ENCODE measurements at places on chromosomes 3 and 15.

- no peak for DNase-seq
Observed at GRCh38 chr15:96123630-96124187, 206.8 kb upstream of the NR2F2 start.

DNA sequence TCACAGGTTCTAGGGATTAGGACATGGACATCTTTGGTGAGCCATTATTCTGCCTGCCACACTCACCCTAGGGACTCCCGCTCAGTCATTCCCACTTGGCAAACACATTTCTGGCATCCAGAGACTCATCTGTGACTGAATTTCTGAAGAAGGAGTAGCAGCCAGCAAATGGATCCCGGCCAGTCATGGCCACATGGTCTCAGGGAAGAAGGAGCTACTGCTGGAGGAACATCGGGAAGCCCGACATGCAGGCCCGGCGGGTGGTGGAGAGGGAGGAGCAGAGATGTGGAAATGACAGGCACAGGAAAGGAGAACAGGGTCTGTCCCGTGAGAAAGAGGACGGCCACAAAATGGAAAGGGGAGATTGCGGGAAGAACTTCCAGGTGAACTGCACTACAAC lies 65.4 kb downstream of the SEMA5B start:
- DNase-seq = no peak

DNA sequence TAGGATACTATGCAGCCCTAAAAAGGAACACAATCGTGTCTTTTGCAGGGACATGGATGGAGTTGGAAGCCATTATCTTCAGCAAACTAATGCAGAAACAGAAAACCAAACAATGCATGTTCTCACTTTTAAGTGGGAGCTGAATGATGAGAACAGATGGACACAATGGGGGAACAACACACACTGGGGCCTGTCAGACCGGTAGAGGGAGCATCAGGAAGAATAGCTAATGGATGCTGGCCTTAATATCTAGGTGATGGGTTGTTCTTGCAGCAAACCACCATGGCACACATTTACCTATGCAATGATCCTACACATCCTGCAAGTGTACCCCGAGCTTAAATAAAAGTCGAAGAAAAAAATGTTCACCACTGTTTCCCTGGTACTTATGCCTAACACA lies 17.5 kb downstream of the SENP7 start:
- DNase-seq = no peak

GRCh38 chr3:14148041-14148985 lies 23.5 kb downstream of the TMEM43 start:
- no peak for DNase-seq

GRCh38 chr3:115766587-115767482 lies 143.5 kb downstream of the GAP43 start:
- no peak for DNase-seq

DNA sequence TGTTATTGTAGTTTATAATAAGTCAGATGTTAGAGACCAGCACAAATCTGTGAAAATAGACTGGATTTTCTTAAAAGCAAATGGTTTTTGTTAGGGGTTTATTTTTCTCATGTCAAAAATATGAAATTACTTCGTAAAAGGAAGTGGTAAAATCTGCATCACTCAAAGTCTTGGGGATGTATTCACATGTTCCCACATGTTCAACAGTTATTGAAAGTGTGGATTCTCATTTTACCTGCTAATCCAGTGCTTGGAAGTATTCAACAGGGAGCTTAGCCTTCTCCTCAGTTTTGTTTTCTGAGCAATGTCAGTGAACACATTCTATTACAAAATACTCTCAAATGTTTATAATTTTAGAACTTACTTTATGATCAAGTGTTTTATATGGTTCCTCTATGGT lies 352.0 kb downstream of the SOX2 start:
- DNase-seq = no peak

DNA sequence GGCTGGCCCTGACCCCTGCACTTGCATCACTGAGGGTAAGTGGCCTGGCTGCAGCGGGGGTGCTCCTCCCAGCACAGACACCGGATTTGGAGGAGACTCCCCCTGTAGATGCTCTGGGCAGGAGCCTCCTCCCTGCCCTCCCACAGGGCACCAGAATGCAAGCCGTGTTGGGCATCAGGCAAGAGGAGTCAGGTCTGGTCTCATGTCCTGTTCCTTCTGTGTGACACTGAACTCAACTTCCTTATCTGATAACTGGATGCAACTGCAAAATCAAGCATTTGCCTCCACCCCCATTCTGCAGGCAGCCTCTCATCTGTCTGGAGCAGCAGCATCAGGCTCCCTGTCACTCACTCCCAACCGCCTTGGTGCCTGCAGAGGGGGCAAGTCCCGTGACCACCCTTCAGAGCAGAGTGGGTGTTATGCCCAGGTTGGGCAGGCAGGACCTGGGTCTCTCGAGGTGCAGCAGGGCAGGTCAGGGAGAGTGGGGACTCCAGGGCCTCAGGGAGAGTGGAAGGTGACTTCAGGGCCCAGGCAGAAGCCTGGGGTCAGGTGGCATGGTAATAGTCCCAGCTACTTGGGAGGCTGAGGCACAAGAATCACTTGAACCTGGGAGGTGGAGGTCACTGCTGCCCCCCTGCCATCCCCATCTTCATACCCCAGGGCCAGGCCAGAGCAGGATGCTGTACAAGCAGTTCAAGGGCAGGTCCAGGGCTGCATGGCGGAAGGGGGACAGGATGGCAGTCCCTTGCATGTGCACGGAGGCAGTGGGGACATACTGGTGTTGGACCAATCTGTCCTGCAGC lies 10.5 kb upstream of the RPL29 start:
- no peak for DNase-seq

DNA sequence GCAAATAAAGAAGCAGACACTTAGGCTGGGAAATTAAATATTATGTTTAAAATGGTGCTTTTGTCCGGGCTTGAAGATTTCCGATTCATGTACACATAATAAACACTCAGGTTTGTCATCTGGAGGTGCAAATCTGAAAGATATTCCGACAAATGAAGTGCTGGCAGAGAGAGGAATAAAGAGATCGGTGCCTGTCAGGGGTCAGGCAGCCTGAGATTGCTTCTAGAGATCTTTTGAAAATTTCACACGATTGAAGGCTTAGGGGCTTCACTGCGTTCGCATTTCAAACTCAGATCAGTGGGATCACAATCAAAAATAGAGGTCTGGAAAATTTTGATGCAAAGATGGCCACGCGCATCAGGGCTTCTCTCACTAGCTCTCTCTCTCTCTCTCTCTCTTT lies 33.2 kb downstream of the NR2F2 start:
- no peak for DNase-seq

DNA sequence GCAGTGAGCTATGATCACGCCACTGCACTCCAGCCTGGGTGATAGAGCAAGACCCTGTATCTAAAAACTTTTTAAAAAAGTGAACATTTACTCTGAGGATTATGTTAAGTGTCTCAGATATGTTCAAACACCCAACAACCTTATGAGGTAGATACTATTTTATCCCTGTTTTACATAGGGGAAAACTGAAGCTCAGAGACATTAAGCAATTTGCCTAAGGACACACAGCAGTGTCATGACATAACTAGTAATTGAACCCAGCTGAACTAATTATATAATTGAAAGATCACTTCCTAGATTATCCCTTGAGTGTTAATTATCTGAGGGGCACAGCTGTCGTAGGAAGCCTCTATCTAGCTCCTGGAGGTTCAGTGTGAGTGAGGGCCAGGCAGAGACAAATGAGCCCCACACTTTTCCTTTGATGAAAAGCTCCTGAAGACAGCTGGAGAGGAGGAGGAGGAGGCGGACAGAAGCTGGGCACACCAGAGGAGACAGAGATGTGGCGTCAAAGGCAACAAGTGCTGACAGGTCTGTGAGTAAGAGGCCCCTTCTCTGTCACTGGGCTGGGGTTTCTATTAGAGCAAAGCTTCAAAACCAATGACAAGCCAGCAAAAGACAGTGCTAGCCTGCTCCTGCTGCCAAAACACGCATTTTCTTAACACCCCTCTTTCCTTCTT lies 20.5 kb downstream of the TRH start:
- no peak for DNase-seq

GRCh38 chr3:126149256-126149902 lies 31.0 kb downstream of the ALDH1L1 start:
- no peak for DNase-seq

GRCh38 chr3:118447339-118447738 lies 587.3 kb downstream of the IGSF11 start:
- no peak for DNase-seq

GRCh38 chr15:80527961-80528360 lies 123.8 kb downstream of the ARNT2 start:
- no peak for DNase-seq

- DNase-seq = no peak
Observed at GRCh38 chr3:414063-414462, 217.5 kb downstream of the CHL1 start.
